CMK (cell line): ENCODE measurements at places on chromosomes 2 and 18.
A peak's percentile ranks its signal among the peaks of the same experiment; 100 is the strongest.

DNA sequence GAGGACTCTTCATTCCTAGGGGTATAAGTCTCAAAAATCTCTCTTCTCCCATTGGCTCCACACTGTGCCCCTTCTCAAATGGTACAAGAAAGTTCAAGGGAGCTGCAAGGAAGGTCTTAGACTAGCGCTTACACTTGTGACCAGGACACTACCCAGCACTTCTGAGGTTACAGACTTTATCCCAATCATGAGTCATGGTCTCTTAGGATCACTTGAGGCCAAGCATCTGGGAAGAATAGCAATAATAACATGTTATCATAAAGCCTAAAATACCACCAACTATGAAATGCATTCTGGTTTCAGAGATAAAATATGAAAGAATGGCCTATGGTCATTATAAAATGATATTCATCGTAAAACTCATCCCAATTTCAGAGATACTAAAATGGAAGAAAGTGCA is 309.9 kb upstream of the PKDCC start:
- no peak for DNase-seq

GRCh38 chr2:74371421-74371820 is 8.7 kb downstream of the DCTN1 start:
- DNase-seq: no peak

DNA sequence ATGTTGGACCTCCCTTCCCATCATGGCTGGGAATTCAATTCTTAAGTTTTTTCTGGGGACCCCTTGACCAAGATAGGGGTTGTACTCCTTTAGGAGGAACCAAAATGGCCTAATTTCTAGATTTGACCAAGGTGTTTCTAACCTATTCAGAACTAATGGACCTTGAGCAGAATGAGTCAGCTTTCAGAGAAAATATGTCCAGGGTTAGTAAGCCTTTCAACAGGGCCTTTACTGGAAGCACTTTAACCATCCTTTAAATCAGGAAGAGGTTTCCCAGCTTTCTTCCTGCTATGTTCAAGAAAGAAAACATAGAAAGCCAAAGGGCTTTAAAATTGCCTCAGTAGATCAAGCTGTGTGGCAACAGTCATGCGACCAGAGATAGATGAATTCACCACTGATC is 1184.9 kb upstream of the ACVR2A start:
- DNase-seq: no peak

GRCh38 chr2:117684919-117685318 is 129.6 kb upstream of the DDX18 start:
- no peak for DNase-seq

GRCh38 chr18:7663366-7664312 is 96.5 kb downstream of the PTPRM start:
- no peak for DNase-seq

DNA sequence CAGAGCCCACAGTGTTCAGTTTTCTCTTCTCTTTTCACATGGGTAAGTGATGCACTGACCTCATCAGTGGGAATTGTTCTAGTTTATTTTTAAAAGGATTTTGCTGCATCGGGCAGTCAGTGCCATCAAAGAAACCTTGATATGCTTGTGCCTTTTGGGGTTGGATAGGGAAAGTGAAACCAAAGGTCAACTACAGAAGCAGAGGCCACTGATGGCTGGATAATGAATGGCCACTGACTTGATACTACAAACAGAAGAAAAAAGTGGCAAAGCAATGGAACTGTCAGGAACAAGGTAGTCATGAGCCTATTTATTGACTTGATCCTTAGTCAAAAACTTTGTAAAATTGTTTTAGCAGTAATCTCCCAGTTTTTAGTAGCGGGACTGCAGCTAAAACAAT is 636.3 kb upstream of the ZEB2 start:
- DNase-seq: no peak

- no peak for DNase-seq
These were observed 106.6 kb upstream of the DDX18 start for GRCh38 chr2:117707874-117708273.

DNA sequence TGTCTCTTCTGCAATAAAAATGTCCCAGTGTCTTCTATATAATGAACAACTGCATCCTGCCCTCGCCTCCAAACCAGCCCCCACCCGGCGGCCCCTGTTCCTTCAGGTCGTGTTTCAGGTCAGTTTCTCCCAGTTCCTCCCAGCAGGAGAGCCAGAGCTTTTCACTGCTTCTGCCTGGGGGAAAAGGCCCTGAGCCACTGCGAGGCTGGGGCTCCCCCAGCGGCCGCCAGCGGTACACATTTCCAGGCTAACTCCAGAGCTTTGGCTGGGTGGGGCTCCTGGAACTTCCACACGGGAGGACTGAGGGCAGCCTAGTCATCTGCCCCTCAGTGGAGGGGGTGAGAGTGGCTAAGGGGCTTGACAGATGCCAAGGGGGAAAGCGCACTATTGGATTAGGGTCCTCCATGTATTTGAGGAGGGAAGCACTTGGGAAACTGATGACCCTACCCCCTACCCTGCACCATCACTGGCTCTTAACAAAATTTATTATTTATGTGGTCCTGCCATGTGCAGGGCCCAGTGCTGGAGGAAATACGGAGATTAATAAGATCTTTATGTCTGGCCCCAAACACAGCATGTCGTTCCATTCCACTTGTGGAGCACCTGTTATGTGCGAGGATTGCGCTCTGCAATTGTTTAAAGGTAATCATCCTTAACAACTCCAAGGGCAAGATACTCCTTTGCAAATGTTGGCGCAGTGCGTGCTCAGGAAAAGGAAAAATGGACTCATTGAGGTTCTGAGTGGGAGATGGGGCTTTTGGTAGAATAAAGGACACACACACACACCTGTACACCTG is 17.3 kb upstream of the CYS1 start:
- DNase-seq: peak; percentile 38

DNA sequence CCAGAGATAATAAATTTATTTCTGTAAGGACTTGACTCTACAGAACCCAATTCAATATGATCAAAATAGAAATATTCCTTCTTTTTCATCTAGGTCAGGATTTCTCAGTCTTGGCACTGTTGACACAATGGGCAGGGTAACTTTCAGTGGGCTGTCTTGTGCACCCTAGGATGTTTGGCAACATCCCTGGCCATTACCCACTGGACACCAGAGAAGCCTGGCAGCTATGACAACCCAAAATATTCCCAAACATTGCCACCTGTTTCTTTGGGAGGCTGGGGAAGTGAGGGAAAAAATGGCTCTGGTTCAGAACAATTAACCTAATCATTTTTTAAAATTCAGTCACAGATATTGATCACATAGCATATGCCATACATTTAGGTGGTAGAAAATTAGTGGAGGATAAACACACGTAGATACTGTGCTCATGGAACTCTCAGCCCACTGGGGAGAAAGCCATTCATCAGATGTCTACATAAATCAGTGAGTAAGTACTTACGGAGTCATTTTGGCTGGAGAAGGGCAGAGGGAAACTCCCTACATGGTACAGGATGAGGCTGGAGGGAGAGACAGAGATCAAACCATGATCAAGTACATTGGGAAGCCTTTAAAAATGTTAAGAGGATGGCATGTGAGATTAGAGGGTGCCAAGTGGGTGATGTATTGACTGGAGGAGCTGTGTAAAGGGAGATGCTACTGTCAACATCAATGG is 718 bp upstream of the TNP1 start:
- DNase-seq: no peak

DNA sequence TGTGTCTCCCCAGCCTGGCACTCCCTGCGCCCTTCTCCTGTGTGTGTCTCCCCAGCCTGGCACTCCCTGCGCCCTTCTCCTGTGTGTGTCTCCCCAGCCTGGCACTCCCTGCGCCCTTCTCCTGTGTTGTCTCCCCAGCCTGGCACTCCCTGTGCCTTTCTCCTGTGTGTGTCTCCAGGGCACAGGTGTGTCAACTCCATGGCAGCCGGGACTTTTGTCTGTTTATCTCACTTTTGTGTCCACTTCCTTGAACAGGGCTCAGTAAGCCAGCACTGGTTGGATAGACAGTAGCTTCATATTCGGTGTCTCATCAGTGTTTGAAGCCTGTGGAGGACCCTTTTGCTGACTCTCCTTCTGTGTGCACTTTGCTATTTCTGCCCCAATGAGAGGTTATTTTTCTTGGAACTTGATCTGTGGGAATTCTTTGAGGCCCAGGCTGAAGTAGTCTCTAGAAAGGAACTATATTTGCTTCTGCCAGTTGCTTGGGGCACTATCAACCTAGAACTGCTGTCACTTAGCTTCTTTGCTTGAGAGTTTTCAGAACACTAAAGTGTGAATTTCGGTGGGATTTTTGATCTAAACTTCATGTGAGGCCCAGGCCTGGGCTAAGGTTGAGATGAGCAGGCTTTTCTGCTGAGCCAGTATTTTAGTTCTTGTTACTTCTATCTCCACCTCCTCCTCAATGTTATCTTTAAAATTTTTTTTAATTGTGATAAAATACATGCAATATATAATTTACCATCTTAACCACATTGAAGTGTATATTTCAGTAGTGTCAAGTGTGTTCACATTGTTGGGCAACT is 8.3 kb upstream of the ASB1 start:
- no peak for DNase-seq

- no peak for DNase-seq
These were observed 202.9 kb downstream of the SLC4A3 start for GRCh38 chr2:219830353-219830738.

GRCh38 chr2:7429733-7430132 is 512.5 kb downstream of the RNF144A start:
- no peak for DNase-seq

GRCh38 chr2:112433932-112434730 is 686 bp upstream of the RGPD8 start:
- no peak for DNase-seq

- no peak for DNase-seq
These were observed 69.5 kb upstream of the PSMD14 start for GRCh38 chr2:161238560-161239325.

- DNase-seq: no peak
These were observed 75.9 kb downstream of the TMEM163 start for GRCh38 chr2:134642938-134643337.

- no peak for DNase-seq
These were observed 830.2 kb upstream of the SOX11 start for GRCh38 chr2:4862031-4862430.

GRCh38 chr2:218516614-218517013 is 51.5 kb downstream of the USP37 start:
- DNase-seq: peak; percentile 22

- no peak for DNase-seq
These were observed 78.9 kb upstream of the CCDC68 start for GRCh38 chr18:55038162-55038561.

GRCh38 chr2:74107071-74107470 is 40.6 kb downstream of the BOLA3 start:
- DNase-seq: no peak

GRCh38 chr2:152406119-152406835 is 71.3 kb downstream of the FMNL2 start:
- no peak for DNase-seq

DNA sequence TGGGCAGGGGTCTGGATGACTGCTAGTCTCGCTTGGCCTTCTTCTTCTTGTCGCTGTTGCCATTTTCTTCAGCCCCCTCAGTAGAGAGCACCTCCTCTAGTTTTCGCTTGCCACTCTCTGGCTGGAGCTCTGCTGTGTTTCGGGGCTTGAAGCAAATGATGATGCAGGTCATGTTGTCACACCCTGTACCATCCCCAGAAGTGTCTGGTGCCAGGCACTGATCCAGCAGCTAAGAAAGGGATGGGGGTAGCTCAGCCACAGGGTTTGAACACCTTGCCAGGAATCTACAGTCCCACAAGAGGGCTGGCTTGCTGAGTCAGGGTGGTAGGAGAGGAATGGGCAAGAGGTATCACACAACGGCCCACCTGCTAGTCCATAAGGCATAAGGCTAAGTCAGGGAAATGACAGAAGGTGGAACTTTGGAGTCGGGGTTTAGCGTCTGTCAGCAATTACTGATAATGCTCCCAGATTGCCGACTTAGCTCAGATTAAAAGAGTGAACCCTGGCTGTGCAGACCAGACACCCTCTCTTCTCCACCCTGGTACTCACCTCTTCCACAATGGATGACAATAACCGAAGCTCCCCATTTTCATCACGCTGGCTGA is 1.1 kb upstream of the ZNF513 start:
- no peak for DNase-seq

GRCh38 chr2:120128216-120128615 is 95.0 kb downstream of the TMEM185B start:
- DNase-seq: no peak

- no peak for DNase-seq
These were observed 186.8 kb downstream of the ZNF521 start for GRCh38 chr18:25164848-25165811.

- no peak for DNase-seq
These were observed 50.2 kb upstream of the LRP1B start for GRCh38 chr2:142180820-142181533.

DNA sequence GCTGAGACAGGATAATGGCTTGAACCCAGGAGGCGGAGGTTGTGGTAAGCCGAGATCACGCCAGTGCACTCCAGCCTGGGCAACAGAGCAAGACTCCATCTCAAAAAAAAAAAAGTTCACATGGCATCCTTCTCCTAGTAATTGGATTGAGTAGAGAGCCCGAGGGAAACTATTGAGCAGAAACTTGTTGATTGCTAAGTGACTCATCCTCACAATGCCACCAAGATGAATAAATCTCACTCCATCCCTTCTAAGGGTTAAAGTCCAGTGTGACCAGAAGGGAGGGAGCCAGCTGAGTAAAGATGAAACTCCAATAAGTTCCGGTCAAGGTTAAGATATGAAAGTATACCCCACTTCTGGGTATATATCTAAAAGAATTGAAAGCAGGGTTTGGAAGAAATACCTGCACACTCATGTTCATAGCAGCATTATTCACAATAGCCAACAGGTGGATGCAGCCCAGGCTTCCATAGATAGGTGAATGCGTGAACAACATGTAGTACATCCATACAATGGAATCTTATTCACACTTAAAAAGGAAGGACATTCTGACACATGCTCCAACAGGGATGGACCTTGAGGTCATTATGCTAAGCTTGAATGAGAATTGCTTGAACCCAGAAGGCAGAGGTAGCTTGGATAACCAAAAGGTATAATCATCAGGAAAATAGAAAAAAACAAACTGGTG is 13.0 kb upstream of the FHL2 start:
- DNase-seq: no peak

- DNase-seq: no peak
These were observed 640.4 kb downstream of the NR4A2 start for GRCh38 chr2:155692106-155692505.

- DNase-seq: no peak
These were observed 27.7 kb upstream of the PUM2 start for GRCh38 chr2:20378341-20378740.

DNA sequence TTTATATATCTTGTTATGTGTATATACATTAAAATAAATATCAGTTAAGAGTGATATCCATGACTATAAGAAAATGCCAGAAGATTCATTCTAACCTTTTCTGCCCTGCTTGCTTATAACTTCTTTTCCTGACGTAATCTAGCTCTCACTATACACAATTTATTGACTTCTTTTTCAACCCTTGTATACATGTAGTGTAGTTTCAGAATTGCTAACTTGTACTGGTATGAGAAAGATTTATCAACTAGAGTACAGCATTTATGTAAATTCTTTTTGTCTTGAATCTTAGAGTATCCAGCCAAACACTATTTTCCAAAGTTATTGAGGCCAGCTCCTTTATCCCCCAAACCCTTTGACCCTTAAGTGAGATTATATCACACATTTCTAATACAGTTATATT is 798.0 kb upstream of the RAB6C start:
- no peak for DNase-seq
